Large intestine (tissue), 12 donors: ENCODE measurements at places on chromosomes 4 and X. TPM values are rescaled to one million over a fixed set of nuclear protein-coding genes. Genes with fewer than 3 reads are reported as not detected.

GYPE gene
- 0.70 TPM for polyA plus RNA-seq

TMEM47 gene
- polyA plus RNA-seq: 8.9 TPM

CLGN gene
- polyA plus RNA-seq: 1.9 TPM

SEL1L3 gene
- 58.7 TPM for polyA plus RNA-seq

PRKG2 gene
- 61.2 TPM for polyA plus RNA-seq

GPRIN3 gene
- polyA plus RNA-seq: 8.7 TPM

GPR82 gene
- 1.4 TPM for polyA plus RNA-seq

FABP2 gene
- 146 TPM for polyA plus RNA-seq

UPF3B gene
- polyA plus RNA-seq: 17.0 TPM

KDR gene
- 14.5 TPM for polyA plus RNA-seq

MSN gene
- polyA plus RNA-seq: 69.0 TPM

ALG13 gene
- 59.7 TPM for polyA plus RNA-seq

TMSB15B gene
- polyA plus RNA-seq: 10.3 TPM

CFAP99 gene
- polyA plus RNA-seq: 0.09 TPM

L1CAM gene
- 22.5 TPM for polyA plus RNA-seq

OCIAD2 gene
- polyA plus RNA-seq: 125 TPM

GATA1 gene
- polyA plus RNA-seq: 0.76 TPM

TRPC3 gene
- 0.64 TPM for polyA plus RNA-seq

MUC7 gene
- not detected for polyA plus RNA-seq

GAGE12H gene
- polyA plus RNA-seq: not detected

RPL9 gene
- polyA plus RNA-seq: 1,880 TPM

ADGRG2 gene
- 1.4 TPM for polyA plus RNA-seq

AMBN gene
- not detected for polyA plus RNA-seq

STPG2 gene
- polyA plus RNA-seq: 0.36 TPM

CT47A1 gene
- polyA plus RNA-seq: not detected

TLR3 gene
- polyA plus RNA-seq: 2.9 TPM

TMEM129 gene
- polyA plus RNA-seq: 29.5 TPM

SYN1 gene
- polyA plus RNA-seq: 5.7 TPM

CT45A3 gene
- polyA plus RNA-seq: not detected

MAGEH1 gene
- polyA plus RNA-seq: 91.9 TPM

PAGE5 gene
- not detected for polyA plus RNA-seq

ADGRL3 gene
- polyA plus RNA-seq: 9.8 TPM

BANK1 gene
- polyA plus RNA-seq: 0.63 TPM

ASMT gene
- polyA plus RNA-seq: not detected
